ENCODE measurements at places on chromosomes 6 and 20.

GRCh38 chr6:159800141-159800865 is at the start of gene PNLDC1:
TSS of gene PNLDC1 (plus strand) at chr6:159800276. CDS start at chr6:159800308, 32 bp downstream.
- DNase-seq: no peak

- DNase-seq: no peak
Observed at GRCh38 chr6:9985481-9985880, 429.4 kb downstream of the TFAP2A start.

DNA sequence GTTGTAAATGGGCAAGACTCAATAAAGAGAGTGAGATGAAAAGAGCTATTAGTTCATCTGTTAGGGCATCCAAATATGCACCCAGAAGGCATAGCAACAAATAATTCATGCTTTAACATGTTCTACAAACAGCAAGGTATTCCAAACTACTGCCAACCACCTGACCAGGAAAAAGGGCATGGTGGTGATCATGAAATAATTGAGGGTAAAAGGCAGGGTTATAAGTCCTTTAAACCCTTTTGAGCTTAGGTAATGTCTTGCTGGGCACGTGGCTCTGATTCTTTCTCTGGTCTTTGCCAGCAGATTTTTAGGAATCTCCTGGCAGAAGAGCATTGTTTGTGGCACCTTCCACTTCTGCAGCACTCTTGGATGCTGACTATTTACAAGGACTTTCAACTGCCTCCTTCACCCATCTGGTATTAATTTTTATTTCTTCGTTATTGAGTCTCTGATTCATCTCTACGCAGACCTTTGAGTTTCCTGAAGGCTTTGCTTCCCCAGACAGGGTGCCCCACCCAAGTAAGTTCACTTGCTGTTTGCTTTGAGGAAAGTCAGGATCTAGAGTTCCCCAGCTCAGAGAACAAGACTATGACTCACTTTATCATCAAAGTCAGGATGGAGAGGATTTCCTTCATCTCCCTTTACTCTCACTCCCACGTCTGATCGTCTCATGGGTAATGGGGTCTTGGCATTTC is 83.4 kb upstream of the NEDD9 start:
- no peak for DNase-seq

- DNase-seq: no peak
Observed at GRCh38 chr20:59837623-59838394, 95.6 kb downstream of the SYCP2 start.

GRCh38 chr6:2900821-2901644 is 2.1 kb downstream of the SERPINB9 start:
- DNase-seq: no peak

GRCh38 chr6:109326351-109326750 is 55.9 kb downstream of the CD164 start:
- no peak for DNase-seq

DNA sequence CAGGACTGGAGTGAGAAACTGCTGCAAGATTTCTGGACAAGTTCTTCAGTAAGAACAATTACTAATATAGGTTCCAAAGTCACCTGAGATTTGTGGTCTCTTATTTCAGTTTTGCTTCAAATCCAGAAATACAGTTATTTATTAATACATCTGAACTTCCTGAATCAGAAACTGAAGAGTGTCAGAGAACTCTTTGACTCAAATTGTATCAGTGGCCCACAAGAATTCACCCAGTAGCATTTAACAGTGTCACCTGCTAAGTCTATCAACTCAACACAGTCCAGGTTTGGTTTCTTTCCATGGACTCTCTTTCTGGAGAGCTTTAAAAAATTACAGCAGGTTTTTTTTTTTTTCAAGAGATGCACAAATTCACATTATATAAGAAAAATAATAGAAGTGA is 18.8 kb upstream of the NHSL1 start:
- DNase-seq: no peak

GRCh38 chr6:1856381-1856780 is 246.7 kb downstream of the FOXC1 start:
- no peak for DNase-seq

DNA sequence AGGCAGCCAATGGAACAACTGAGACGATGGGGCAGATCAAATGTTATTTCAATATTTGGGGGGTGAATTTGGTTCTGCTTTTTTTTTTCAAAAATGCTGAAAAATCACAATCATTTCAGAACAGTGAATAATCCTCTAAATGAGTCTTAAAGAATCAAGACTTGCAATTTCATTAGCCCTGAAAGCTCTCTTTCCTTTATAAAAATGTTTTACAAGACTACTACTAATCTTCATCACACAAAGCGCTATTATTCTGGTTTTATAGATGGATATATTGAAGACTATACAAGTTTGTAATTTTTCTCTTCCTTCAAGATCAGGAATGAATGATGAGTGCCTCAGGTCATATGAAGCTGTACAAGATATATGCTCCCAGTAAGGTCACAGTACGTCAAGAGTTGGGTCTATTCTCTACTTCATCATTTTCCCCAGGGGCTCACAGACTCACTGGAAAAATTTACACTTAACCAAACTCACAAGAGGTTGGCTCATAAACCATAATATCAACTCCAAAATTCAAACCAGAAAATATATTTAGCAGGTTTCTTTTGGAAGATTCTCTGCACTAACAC is 19.5 kb downstream of the RNF24 start:
- DNase-seq: no peak

GRCh38 chr6:20463396-20463795 is 61.7 kb downstream of the E2F3 start:
- DNase-seq: no peak

DNA sequence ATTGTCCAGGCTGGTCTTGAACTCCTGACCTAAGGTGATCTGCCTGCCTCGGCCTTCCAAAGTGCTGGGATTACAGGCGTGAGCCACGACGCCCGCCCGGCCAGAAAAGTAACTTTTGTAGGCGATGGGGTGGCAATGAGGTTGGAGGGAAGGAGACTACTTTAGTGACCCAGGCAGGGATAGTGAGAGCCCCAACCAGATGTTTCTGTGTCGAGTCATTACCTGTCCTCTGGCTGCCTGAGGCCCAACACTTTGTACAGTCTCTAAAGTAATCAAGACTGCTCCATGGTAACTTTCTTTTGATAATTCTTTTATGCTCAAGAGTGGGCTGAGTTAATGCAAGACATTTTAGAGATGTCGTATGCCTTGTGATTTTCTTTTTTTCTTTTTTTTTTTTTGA is 6.8 kb downstream of the SASH1 start:
- DNase-seq: no peak

GRCh38 chr20:43028470-43028869 is 161.2 kb downstream of the PTPRT start:
- DNase-seq: no peak

GRCh38 chr6:153852481-153852880 is 186.6 kb upstream of the OPRM1 start:
- no peak for DNase-seq

GRCh38 chr6:133047706-133048105 is 193.5 kb upstream of the EYA4 start:
- DNase-seq: no peak

DNA sequence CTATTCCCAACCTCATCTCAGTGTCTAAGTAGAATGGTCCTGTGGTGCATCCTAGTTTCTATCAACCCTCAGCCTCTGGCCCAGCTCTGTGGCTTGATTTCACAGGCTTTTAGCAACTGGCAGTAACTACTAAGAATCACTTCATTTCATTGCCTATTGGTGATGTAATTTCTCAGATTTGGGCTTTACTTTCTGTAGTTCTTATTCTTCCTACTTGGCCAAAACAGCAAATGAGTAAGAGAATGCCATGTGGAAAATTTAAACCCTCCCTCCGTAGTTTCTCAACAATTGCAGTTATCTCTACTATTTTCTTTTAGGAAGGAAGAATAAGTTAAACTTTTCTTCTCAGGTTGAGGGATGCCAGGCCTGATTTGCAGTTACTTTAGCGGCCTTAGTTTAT is 387.3 kb downstream of the CDKAL1 start:
- DNase-seq: no peak
